GM23248 (cell line): ENCODE measurements at places on chromosomes 7 and 10.

DNA sequence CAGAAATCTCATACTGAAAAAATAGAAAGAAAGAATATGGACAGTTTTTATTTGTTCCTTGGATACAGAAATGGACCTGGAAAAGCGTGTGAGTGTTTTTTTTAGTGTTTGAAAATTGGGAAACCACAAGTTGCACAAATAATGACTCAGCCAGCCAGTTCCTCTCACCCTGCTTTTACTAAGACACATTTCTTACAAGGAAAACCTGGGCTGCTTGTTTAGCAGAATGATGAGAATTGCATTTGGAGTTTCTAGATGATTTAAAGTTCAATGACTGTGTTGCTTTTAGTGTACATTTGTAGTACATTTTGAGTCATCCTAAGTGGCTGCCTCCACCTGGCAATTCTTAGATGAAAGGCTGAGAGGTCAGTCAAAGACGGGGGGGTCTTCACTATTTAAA is 218.7 kb downstream of the ABCA13 start:
- H3K36me3 ChIP-seq, result no peaks in the 10 kb centered on the region
- H3K4me3 ChIP-seq, result no peak overlapping the region
- DNase-seq, result peak; percentile 51

- no peaks in the 10 kb centered on the region for H3K4me1 ChIP-seq
- no peaks in the 10 kb centered on the region for H3K36me3 ChIP-seq
- no peak for DNase-seq
- no peak overlapping the region for H3K27ac ChIP-seq
- H3K27me3 ChIP-seq, result no peaks in the 10 kb centered on the region
Observed at GRCh38 chr10:17387861-17388503, 66.4 kb downstream of the ST8SIA6 start.

GRCh38 chr10:21369697-21370096 is 155.8 kb downstream of the SKIDA1 start:
- no peak overlapping the region for H3K4me3 ChIP-seq
- H3K36me3 ChIP-seq, result no peaks in the 10 kb centered on the region
- H3K27ac ChIP-seq, result no peak overlapping the region
- H3K27me3 ChIP-seq, result no peaks in the 10 kb centered on the region
- H3K4me1 ChIP-seq, result peaks cover 26% of the 10 kb centered on the region

DNA sequence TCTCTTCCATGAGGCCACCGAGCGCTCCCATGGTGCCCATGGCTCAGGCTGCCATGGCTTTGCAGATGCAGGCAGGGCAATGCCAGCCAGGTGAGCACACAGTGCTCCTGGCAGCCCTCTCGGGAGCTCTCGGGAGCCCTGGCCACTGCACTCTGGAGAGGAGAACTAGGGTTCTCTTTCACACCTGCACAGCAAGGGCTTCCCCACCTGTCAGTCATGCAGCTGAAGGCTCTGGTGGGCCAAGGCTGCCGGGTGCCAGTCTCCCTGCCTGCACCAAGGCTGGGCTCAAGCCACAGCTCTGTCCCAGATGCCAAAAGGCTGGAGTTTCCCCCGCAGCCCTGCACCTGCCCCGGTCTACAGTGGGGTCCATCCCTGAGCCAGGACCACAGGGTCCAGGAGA is 32.6 kb downstream of the NUDT1 start:
- no peak overlapping the region for H3K4me3 ChIP-seq
- H3K36me3 ChIP-seq, result no peaks in the 10 kb centered on the region
- no peak for DNase-seq

- no peak overlapping the region for H3K4me3 ChIP-seq
- H3K4me1 ChIP-seq, result peaks cover 9% of the 10 kb centered on the region
- no peaks in the 10 kb centered on the region for H3K27me3 ChIP-seq
- no peak overlapping the region for H3K27ac ChIP-seq
- no peak for DNase-seq
Observed at GRCh38 chr10:29529146-29529545, 105.6 kb downstream of the SVIL start.

- no peaks in the 10 kb centered on the region; the same call in 1 of the 2 replicates for H3K4me1 ChIP-seq
- no peaks in the 10 kb centered on the region for H3K36me3 ChIP-seq
- no peak overlapping the region for H3K27ac ChIP-seq
- DNase-seq, result no peak
- H3K27me3 ChIP-seq, result no peaks in the 10 kb centered on the region
- H3K4me3 ChIP-seq, result no peak overlapping the region
Observed at GRCh38 chr7:129244220-129244619, 19.4 kb downstream of the AHCYL2 start.

- no peaks in the 10 kb centered on the region for H3K27me3 ChIP-seq
- peaks cover 5% of the 10 kb centered on the region; the same call in 1 of the 2 replicates for H3K4me1 ChIP-seq
- H3K4me3 ChIP-seq, result no peak overlapping the region
- peak; percentile 92 for DNase-seq
Observed at GRCh38 chr10:26407406-26407969, 30.7 kb upstream of the APBB1IP start.

- H3K4me1 ChIP-seq, result no peaks in the 10 kb centered on the region
- DNase-seq, result no peak
- H3K27me3 ChIP-seq, result no peaks in the 10 kb centered on the region
- H3K36me3 ChIP-seq, result no peaks in the 10 kb centered on the region
Observed at GRCh38 chr7:109449760-109450159, 880.1 kb downstream of the DNAJB9 start.

GRCh38 chr7:74587435-74588126 is 69.9 kb upstream of the GTF2I start:
- no peaks in the 10 kb centered on the region for H3K27me3 ChIP-seq
- H3K27ac ChIP-seq, result peak overlapping the region; percentile 76
- H3K4me3 ChIP-seq, result peak overlapping the region; percentile 13; the same call in 1 of the 2 replicates
- H3K4me1 ChIP-seq, result peaks cover 11% of the 10 kb centered on the region

- H3K4me3 ChIP-seq, result no peak overlapping the region
- 0 out of 2 replicates have a peak, but pooled peaks cover 5% of the 10 kb centered on the region for H3K27me3 ChIP-seq
- DNase-seq, result no peak
Observed at GRCh38 chr10:75540357-75540966, 109.0 kb downstream of the LRMDA start.

GRCh38 chr10:128064970-128065580 is 61.1 kb downstream of the MKI67 start:
- H3K4me1 ChIP-seq, result peaks cover 14% of the 10 kb centered on the region
- peak; percentile 65 for DNase-seq
- no peaks in the 10 kb centered on the region for H3K27me3 ChIP-seq
- H3K4me3 ChIP-seq, result no peak overlapping the region

DNA sequence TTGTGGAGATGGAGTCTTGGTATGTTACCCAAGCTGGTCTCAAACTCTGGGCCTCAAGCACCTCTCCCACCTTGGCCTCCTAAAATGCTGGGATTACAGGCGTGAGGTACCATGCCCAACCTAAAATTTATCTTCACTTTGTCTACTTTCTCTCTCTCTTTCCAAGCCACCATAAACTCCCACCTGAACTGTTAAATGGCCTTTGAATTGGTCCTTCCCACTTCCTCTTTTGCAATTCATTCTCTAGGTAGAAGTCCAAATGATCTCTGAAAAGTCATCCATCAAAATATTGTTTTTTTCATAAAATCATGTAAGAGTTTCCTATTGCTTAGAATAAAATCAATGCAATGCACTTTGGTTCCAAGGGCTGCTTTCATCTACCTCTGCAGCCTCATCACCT is 90.1 kb upstream of the CELF2 start:
- no peak overlapping the region for H3K4me3 ChIP-seq
- H3K36me3 ChIP-seq, result no peaks in the 10 kb centered on the region
- no peak for DNase-seq
